ENCODE measurements at places on chromosomes 3 and 15. TPM values are rescaled to one million over a fixed set of nuclear protein-coding genes. Genes with fewer than 3 reads are reported as not detected.

The ARNT2 gene
- not detected for total RNA-seq

The ASB14 gene
- not detected for total RNA-seq

The GRAMD1C gene
- total RNA-seq: 1.8 TPM

The TJP1 gene
- total RNA-seq: not detected

The PLSCR2 gene
- total RNA-seq: not detected

The NOX5 gene
- total RNA-seq: not detected

The CCDC80 gene
- total RNA-seq: not detected

The GOLGA6B gene
- total RNA-seq: not detected

The INSYN1 gene
- total RNA-seq: not detected

- H3K27ac ChIP-seq: peak overlapping the region; percentile 61
- no peaks in the 10 kb centered on the region for H3K27me3 ChIP-seq
- peaks cover 17% of the 10 kb centered on the region for H3K4me1 ChIP-seq
- H3K36me3 ChIP-seq: no peaks in the 10 kb centered on the region
- H3K4me3 ChIP-seq: peak overlapping the region; percentile 82
These were observed 22.5 kb downstream of the CHST14 start for GRCh38 chr15:40493089-40493840.

- DNase-seq: no peak
- no peaks in the 10 kb centered on the region for H3K4me1 ChIP-seq
- peaks cover 86% of the 10 kb centered on the region for H3K36me3 ChIP-seq
- no peak overlapping the region for H3K4me3 ChIP-seq
These were observed 8.4 kb downstream of the CDAN1 start for GRCh38 chr15:42728560-42728959.

DNA sequence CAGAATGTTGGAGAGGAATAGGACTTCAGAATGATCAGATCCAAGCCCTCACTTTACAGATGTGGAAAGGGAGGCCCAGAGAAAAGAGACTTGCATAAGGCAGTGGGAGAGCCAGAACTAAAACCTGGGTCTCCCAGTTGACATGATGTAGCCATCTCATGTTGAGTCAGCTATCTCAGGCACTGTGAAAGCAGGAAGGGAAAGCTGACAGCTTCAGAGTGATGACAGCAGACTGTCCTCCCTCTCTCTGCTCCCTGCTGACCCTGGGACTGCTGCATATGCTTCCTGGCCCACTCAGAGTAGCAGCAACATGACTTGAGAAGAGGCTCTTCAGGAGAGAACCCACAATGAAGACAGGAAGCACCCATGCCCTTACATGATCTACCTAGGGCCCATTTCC, 14.7 kb downstream of the FHIT start:
- H3K36me3 ChIP-seq: no peaks in the 10 kb centered on the region
- H3K27ac ChIP-seq: no peak overlapping the region
- no peaks in the 10 kb centered on the region for H3K4me1 ChIP-seq
- H3K27me3 ChIP-seq: no peaks in the 10 kb centered on the region

GRCh38 chr3:194075088-194075615, 60.8 kb upstream of the HES1 start:
- H3K27ac ChIP-seq: no peak overlapping the region
- peaks cover 5% of the 10 kb centered on the region for H3K27me3 ChIP-seq
- DNase-seq: no peak

DNA sequence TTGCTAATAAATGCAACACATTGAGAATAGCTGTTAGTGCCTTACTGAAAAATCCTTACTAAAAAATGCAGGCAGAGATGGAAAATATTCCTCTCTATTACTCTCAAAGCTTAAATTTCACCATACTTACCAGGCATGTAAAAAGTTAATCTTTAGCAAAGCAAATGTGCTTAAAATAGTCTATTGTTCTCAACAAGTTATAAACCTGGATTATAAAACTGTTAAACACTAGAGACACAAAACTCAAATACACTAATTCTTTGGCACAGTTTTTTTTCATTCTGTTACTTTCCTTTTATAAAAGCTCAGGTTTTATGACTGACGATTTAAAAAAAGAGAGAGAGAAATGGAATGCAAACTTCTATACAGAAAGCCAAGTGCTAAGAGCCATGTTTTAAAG, 119.8 kb downstream of the THRB start:
- H3K27me3 ChIP-seq: no peaks in the 10 kb centered on the region
- no peak for DNase-seq
- H3K4me1 ChIP-seq: no peaks in the 10 kb centered on the region
- no peaks in the 10 kb centered on the region for H3K36me3 ChIP-seq

- DNase-seq: no peak
- H3K4me3 ChIP-seq: peak overlapping the region; percentile 4
- H3K36me3 ChIP-seq: peaks cover 9% of the 10 kb centered on the region
- H3K27me3 ChIP-seq: no peaks in the 10 kb centered on the region
- H3K4me1 ChIP-seq: peaks cover 35% of the 10 kb centered on the region
These were observed 2.7 kb downstream of the UQCC5 start for GRCh38 chr3:52539010-52539653.

DNA sequence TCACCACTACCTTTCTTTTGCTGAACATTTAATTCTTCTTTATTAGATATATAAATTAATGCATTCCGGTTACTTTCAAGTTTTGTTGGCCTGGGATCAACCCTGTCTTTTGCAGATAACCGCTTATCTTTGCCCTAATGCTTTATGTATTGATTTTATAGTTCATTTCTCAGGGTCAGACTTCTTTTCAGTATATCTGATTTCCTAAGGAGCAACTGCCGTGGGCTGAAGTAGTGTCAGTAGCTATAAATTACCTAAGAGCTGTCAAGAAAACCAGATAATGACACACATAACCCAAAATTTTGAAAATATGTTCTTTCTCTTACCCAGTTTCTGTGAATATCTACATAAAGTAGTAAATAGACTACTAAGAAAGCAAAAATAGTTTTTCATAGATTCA, 38.0 kb downstream of the COL6A5 start:
- H3K4me3 ChIP-seq: no peak overlapping the region
- H3K36me3 ChIP-seq: no peaks in the 10 kb centered on the region
- no peaks in the 10 kb centered on the region for H3K4me1 ChIP-seq
- no peak for DNase-seq
- peaks cover 5% of the 10 kb centered on the region for H3K27me3 ChIP-seq
- H3K27ac ChIP-seq: no peak overlapping the region

DNA sequence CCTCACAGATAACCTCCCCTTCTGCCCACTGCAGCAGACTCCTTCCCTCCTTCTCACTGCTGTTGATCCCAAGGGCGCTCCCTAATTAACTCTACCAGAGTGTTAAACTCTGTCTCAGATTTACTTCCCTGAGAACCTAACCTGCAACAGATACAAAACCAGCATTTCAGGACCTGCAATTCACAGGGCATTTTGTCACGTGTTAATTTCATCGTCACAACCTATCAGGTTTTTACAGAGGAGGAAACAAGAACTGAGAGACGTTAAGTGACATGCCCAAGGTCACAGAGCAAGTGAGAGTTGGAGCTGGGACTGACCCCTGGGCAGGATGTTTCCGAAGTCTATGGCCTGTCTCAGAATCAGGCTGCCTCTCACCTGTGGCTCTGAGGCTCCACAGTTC, 223.9 kb downstream of the UACA start:
- peaks cover 22% of the 10 kb centered on the region for H3K4me1 ChIP-seq
- H3K4me3 ChIP-seq: no peak overlapping the region
- no peaks in the 10 kb centered on the region for H3K36me3 ChIP-seq
- no peaks in the 10 kb centered on the region for H3K27me3 ChIP-seq
- no peak overlapping the region for H3K27ac ChIP-seq
- DNase-seq: no peak

- no peaks in the 10 kb centered on the region for H3K27me3 ChIP-seq
- peak; percentile 45 for DNase-seq
- peaks cover 51% of the 10 kb centered on the region for H3K4me1 ChIP-seq
- H3K36me3 ChIP-seq: no peaks in the 10 kb centered on the region
These were observed 639 bp downstream of the FOXP1 start for GRCh38 chr3:71582612-71583565.

- no peaks in the 10 kb centered on the region for H3K27me3 ChIP-seq
- no peaks in the 10 kb centered on the region for H3K4me1 ChIP-seq
- H3K4me3 ChIP-seq: no peak overlapping the region
- no peaks in the 10 kb centered on the region for H3K36me3 ChIP-seq
These were observed 3.7 kb downstream of the CHST13 start for GRCh38 chr3:126527455-126528211.

DNA sequence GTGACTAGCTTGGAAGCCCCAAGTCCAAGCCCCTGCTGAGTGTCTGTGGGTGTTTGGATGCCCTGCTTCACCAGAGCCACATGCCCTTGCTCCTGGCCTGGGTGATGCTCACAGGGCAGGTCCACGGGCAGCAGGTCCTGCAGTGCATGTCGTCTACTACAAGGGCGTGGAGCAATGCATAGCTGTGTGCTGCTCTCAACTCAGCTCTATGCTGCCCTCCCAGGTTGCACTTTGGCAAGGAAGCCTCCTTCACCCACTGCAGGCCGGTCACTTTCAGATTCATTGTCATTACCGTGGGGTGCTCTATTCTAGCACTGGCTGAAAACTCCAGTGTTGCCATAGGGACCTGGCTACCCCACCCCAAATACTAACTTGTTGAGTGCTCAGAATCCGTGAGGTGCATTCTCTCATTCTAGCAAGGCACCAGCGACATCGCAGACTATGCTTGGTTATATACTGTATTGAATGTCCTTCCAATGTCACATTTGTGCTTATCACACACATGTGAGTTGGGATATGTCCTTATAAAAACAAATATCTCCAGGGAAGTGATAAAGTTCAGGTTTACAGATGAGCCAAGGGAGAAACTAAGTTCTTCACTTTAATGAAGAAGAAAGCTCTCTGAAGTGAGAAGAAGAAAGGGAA, 51.8 kb downstream of the GRAMD1C start:
- DNase-seq: no peak
- H3K27ac ChIP-seq: no peak overlapping the region
- H3K36me3 ChIP-seq: no peaks in the 10 kb centered on the region
- H3K4me3 ChIP-seq: no peak overlapping the region
- H3K4me1 ChIP-seq: no peaks in the 10 kb centered on the region
- no peaks in the 10 kb centered on the region for H3K27me3 ChIP-seq

DNA sequence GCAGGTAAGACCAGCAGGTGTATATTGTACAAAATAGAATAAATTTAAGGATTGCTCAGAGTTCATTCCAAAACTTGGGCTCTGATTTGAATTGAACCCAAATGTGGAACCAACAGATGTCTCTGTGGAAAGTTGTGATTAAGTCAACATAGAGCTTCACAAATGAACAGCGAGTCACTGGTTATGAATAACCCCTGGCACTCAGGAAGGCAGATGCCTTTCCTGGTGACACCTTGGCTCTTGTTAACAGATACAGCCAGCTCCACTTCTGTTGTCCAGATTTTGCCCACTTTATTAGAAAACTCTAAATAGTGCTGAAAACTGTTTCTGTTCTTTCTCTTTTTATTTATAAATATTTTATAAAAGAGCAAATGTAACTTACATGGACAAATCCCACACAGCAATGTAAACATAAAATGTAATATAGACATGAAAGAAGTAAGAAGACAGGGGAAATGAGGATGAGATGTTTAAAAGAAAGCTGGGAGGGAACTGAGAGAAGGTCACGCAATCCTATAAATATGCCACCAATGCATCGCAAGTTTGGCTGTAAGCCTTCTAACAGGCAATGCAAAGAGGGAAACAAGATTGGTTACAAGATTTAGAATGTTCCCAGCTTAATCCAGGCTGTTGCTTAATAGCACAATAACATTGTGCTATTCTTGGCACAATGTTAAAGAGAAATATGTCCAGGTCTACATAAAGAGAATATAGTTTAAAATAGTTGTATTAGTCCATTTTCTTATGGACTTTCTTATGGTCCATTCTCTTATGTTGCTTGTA, 495.5 kb downstream of the TAFA4 start:
- no peak overlapping the region for H3K4me3 ChIP-seq
- H3K36me3 ChIP-seq: no peaks in the 10 kb centered on the region
- no peak for DNase-seq
- H3K27me3 ChIP-seq: no peaks in the 10 kb centered on the region
- H3K27ac ChIP-seq: no peak overlapping the region

- H3K36me3 ChIP-seq: peaks cover 5% of the 10 kb centered on the region
- no peak overlapping the region for H3K27ac ChIP-seq
- no peaks in the 10 kb centered on the region for H3K4me1 ChIP-seq
- DNase-seq: no peak
These were observed 119.0 kb downstream of the BBX start for GRCh38 chr3:107641572-107642307.

- H3K4me3 ChIP-seq: no peak overlapping the region
- DNase-seq: no peak
- H3K27ac ChIP-seq: no peak overlapping the region
These were observed 33.2 kb upstream of the ACP3 start for GRCh38 chr3:132283916-132284405.

DNA sequence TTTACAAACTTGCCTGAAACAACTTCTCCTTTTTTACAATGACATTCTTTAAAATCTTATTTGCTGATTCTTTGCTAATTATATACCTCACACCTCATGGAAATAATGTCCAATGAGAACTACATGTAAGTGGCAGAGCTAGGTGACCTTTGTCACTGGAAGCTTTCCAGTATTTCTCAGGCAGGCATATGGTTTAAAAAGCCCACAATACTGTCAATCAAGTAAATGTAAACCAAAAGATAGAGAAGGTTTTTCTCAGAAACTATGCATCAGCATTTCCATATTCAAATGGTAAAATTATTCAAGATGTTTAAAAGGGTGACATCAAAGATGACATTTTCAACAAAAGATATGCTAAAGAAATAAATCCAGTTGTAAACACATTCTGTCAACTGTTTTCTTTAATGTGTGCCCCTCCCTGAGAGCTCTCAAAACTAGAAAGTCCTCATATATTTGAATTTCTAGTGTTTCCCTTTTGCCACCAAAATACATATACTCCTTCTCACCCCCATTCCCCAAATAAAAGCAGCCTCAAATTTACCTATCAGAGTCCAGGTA, 10.1 kb upstream of the STRIT1 start:
- H3K4me3 ChIP-seq: no peak overlapping the region
- no peaks in the 10 kb centered on the region for H3K4me1 ChIP-seq

GRCh38 chr15:68641376-68641775, 62.6 kb downstream of the CORO2B start:
- H3K36me3 ChIP-seq: no peaks in the 10 kb centered on the region
- no peak overlapping the region for H3K27ac ChIP-seq
- no peak overlapping the region for H3K4me3 ChIP-seq
- H3K27me3 ChIP-seq: no peaks in the 10 kb centered on the region
- no peaks in the 10 kb centered on the region for H3K4me1 ChIP-seq

DNA sequence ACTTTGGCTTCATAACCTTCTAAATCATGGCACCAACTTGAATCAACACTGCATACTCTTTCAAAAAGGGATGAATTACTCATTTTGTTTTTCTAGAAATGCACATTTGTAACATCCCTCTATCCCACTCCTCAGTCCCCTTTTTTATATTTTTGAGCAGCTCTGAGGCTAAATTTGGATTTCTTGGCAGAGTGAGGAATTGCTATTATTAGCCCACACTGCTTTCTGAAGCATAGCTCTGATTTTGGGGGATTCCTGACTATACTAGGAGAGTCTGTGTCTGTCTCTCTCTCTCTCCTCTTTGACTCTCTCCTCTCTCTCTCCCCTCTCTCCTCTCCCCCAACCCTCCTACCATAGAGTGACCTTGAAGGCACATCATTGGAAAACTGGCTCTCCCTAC, 76.6 kb downstream of the RBPMS2 start:
- peaks cover 14% of the 10 kb centered on the region for H3K36me3 ChIP-seq
- no peak overlapping the region for H3K4me3 ChIP-seq
- peaks cover 55% of the 10 kb centered on the region for H3K4me1 ChIP-seq
- no peak overlapping the region for H3K27ac ChIP-seq
- H3K27me3 ChIP-seq: no peaks in the 10 kb centered on the region
